Chondrocyte (in vitro differentiated cells): ENCODE measurements at places on chromosomes 16 and 17. TPM values are rescaled to one million over a fixed set of nuclear protein-coding genes. Genes with fewer than 3 reads are reported as not detected.
A peak's percentile ranks its signal among the peaks of the same experiment; 100 is the strongest.

GRCh38 chr16:56013962-56014552 lies 138.9 kb upstream of the CES5A start:
- no peaks in the 10 kb centered on the region for H3K36me3 ChIP-seq
- no peak overlapping the region for H3K4me3 ChIP-seq
- no peaks in the 10 kb centered on the region for H3K27me3 ChIP-seq
- no peak overlapping the region for H3K27ac ChIP-seq
- DNase-seq, result no peak

DNA sequence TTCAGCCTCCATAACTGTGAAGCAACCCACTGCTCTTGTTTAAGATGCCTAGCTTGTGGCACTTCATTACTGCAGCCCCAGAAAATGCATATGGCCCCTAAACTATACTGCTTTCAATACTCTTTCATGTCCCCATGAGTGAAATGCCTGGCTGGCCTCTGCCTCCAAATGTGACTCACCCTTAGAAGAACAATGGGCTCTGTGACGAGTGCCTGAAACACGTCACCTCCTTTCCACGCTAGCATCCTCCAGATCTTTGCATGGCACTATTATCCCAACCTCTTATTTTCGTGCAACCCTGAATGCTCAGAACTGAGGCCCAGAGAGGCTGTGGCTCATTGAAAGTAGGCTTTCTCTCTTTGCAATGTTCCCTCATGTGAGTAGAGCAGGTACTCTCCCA lies 233.1 kb downstream of the CBLN1 start:
- no peak overlapping the region for H3K27ac ChIP-seq
- DNase-seq, result no peak
- no peaks in the 10 kb centered on the region for H3K27me3 ChIP-seq
- no peaks in the 10 kb centered on the region for H3K4me1 ChIP-seq

DNA sequence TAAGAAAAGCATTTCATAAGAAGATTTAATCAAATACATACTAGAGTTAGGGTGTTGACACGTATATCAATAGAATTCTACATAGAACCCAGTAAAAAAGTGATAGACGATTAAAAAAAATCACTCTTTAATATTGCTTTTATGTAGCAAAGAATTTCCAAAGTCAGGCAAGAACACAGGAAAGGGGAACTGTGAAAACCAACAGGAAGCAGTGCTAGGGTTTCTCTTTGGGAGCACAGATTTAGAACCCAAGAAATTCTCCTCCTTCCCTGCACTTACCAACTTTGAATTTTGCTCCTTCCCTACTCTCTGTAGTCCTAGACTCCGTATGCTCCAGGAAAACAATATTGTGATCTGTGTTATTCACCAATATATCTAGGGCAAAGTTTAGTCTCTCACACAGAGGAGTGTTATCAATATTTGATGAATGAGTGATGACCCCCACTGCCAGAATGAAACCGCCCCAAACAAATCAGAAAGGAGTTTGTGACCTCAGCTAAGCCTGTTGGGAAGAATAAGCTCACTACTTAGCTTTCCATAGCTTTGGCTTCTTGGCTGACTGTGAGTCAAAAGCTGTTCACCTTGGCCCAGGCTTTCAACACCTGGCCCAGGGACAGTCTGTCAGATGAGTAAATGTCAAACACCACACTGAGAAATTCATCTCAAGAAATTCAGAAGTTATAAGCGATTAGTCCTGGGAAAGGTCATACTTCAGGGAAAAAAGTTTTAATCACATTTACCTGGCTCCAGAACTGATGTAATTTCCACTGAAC lies 8.6 kb downstream of the RFWD3 start:
- H3K27ac ChIP-seq, result no peak overlapping the region
- DNase-seq, result no peak
- H3K36me3 ChIP-seq, result peaks cover 24% of the 10 kb centered on the region
- no peak overlapping the region for H3K4me3 ChIP-seq
- no peaks in the 10 kb centered on the region for H3K27me3 ChIP-seq

DNA sequence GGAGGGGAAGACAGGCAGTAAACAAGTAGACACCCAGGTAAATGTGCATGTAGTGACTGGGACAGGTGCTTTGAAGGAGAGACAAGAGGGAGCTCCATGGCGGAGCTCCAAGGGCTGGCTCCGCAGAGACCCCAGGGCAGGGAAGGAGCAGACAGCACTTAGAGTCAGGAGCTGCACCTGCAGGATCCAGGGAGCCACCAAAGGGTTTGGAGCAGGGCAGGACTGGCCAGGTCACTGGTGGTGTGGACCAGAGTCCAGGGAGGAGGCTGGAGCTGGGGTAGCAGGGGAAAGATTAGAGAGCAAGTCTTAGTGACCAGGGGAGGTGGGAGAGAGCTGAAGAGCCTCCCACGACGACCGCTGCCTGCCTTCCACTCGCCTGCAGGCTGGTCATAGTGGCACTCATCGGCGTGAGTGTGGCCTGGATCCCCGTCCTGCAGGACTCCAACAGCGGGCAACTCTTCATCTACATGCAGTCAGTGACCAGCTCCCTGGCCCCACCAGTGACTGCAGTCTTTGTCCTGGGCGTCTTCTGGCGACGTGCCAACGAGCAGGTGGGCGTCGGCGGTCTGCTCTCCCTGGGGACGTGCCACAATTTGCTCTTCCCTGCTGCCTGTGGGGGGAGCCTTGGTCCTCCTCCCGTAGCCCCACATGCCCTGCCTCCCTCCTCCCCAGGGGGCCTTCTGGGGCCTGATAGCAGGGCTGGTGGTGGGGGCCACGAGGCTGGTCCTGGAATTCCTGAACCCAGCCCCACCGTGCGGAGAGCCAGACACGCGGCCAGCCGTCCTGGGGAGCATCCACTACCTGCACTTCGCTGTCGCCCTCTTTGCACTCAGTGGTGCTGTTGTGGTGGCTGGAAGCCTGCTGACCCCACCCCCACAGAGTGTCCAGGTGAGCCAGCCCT lies 14.7 kb upstream of the FAM83G start:
- H3K27ac ChIP-seq, result no peak overlapping the region
- DNase-seq, result peak; percentile 87
- no peaks in the 10 kb centered on the region for H3K4me1 ChIP-seq
- peaks cover 4% of the 10 kb centered on the region for H3K27me3 ChIP-seq
- H3K36me3 ChIP-seq, result no peaks in the 10 kb centered on the region

DNA sequence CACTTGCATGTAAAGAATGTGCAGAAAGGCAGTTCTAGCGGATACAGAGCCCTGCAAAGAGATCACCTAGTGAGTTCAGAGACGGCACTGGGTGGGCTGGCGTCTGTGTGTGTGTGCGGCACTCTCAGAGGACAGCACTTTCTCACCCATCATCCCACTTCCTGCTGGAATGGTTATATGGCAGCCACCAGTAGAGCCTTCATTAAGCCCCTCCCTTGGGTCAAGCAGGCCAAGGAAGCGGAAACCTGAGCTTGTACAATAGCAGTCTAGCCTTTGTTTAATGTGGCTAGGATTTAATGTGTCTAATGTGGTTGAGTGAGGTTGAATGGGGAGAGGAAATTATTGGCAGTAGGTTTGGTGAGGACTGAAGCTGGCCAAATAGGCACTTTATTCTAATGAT lies 88.3 kb upstream of the ELAC2 start:
- no peaks in the 10 kb centered on the region for H3K4me1 ChIP-seq
- H3K27ac ChIP-seq, result no peak overlapping the region
- peaks cover 3% of the 10 kb centered on the region for H3K27me3 ChIP-seq

DNA sequence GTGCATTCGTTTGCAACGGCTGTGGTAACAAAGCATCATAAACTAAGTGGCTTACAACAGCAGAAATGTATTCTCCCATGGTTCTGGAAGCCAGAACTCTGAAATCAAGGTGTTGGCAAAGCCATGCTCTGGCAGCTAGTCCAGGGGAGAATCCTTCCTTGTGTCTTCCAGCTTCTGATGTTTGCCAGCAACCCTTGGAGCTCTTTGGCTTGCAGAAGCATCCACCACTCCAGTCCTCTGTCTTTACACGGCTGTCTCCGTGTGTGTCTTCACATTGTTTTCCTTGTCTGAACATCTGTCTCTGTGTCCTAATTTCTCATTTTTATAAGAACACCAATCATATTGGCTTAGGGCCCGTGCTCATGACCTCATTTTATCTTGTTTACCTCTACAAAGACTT lies 265.3 kb upstream of the HSBP1 start:
- H3K27me3 ChIP-seq, result no peaks in the 10 kb centered on the region
- no peak overlapping the region for H3K27ac ChIP-seq
- DNase-seq, result no peak
- H3K36me3 ChIP-seq, result no peaks in the 10 kb centered on the region
- no peak overlapping the region for H3K4me3 ChIP-seq

DNA sequence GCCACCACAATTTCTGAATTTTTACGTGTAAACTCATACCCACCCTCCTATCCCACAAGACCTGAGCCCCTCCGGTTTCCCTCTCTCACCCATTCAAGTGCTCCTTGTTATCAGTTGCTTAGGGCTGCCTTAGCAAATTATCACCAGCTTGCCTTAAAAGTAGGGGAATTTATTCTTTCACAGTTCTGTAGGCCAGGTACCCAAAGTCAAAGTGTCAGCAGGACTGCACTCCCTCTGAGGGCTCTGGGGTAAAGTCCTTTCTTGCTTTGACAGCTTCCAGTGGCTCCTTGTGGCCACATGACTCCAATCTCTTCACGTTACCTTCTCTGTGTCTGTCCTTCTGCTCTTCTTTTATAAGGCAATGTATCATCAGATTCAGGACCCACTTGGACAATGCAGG lies 7.9 kb upstream of the TMEM220 start:
- H3K27ac ChIP-seq, result no peak overlapping the region
- DNase-seq, result no peak
- peaks cover 5% of the 10 kb centered on the region for H3K27me3 ChIP-seq
- H3K4me1 ChIP-seq, result peaks cover 2% of the 10 kb centered on the region
- H3K36me3 ChIP-seq, result peaks cover 1% of the 10 kb centered on the region

GRCh38 chr17:75124041-75124818 lies 7.3 kb downstream of the NT5C start:
- H3K4me3 ChIP-seq, result no peak overlapping the region
- peaks cover 5% of the 10 kb centered on the region for H3K36me3 ChIP-seq
- peak overlapping the region; percentile 81 for H3K27ac ChIP-seq
- DNase-seq, result no peak

Gene DHRS7C
- 0.62 to 1.8 TPM in 2 of 3 replicates, not detected in the other for total RNA-seq

DNA sequence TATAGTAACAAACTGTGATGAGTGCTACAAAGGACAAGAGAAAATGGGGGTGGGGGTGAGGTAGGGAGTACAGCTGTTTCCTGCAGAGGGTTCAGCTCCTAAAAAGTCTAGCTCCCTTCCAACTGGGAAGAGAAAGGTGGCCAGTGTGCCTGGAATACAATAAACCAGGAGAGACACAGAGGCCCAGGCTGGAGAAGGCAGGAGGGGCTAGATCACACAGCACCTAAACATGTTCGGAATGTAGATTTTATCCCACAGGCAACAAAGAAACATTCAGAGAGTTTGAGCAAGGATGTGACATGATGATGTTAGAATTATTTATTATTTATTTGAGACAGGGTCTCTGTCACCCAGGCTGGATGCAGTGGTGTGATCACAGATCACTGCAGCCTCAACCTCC lies 10.2 kb downstream of the TEX2 start:
- no peaks in the 10 kb centered on the region for H3K27me3 ChIP-seq
- no peak overlapping the region for H3K27ac ChIP-seq
- no peaks in the 10 kb centered on the region for H3K36me3 ChIP-seq

GRCh38 chr16:88047462-88047861 lies 96.2 kb downstream of the BANP start:
- peaks cover 20% of the 10 kb centered on the region for H3K36me3 ChIP-seq
- H3K4me3 ChIP-seq, result no peak overlapping the region
- H3K27ac ChIP-seq, result peak overlapping the region; percentile 29
- peaks cover 5% of the 10 kb centered on the region for H3K4me1 ChIP-seq

GRCh38 chr17:27624539-27624938 lies 6.4 kb upstream of the LGALS9 start:
- no peak overlapping the region for H3K4me3 ChIP-seq
- H3K4me1 ChIP-seq, result peaks cover 8% of the 10 kb centered on the region
- peaks cover 42% of the 10 kb centered on the region for H3K36me3 ChIP-seq
- DNase-seq, result no peak

DNA sequence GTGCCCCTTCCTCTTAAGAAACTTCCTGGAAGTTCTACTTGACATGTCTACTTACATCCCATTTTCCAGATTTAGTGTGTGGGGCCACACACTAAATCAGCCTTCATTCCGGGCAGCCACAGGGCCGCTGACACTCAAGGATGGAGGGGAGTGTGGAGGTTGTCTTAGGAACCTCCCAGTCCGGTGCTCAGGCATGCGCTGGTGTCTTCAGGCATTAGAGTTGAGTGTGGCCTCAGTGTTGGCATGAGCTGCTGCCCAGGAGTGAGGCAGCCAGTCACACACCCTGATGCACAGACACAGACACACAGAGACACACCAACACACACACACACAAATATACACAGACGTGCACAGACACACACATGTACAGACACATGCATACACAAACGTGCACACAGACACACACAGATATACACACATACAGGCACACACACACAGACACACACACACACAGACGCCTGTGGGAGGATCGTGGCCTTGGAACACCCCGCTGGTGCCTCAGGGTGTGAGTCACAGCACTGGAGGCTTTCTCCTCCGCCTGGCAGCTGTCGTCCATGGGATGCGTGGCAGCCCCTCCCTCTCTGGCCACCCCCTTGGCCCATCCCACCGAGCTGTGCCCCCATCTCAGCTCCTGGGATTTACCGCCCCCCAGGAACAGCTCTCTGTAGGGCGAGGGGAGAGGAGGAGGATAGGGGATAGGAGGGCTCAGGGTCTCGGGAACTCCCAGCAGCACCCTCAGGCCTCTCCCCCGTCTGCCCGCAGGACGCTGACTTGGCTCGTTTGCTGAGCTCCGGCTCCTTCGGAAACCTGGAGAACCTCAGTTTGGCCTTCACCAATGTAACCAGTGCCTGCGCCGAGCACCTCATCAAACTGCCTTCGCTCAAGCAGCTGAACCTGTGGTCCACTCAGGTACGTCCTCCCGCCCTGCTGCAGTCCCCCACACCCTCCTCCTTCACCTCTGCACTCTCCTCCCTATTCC lies 75.6 kb upstream of the PLCG2 start:
- H3K27me3 ChIP-seq, result no peaks in the 10 kb centered on the region
- H3K27ac ChIP-seq, result peak overlapping the region; percentile 94
- peak; percentile 93 for DNase-seq
- H3K4me3 ChIP-seq, result peak overlapping the region; percentile 61

DNA sequence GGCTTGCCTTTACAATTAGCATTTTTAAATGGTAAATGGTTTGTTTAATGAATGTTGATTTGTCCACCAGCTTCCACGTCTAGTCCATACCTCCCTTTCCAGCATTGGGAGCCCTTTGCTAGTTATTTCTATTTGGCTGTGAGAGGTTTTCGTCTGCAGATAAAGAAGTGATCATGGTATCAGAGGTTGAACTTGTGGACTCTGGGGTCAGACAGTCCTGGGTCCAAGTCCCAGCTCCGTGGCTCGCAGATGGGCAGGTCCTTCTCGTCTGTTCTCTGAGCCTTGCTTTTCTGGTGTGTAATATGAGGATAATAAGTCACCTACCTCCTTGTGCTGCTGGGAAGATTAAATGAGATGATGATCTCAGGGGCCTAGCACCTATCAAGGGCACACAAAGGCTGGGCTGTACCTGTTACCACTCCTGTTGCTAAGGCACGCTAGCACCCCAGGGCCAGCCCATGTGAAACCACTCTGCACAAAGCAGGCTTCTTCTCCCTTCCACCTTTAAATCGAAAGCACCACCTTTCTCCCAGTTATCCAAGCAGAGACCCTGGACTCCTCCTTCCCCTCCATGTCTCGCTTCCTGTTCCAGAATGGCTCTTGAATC lies 103.9 kb downstream of the GNAO1 start:
- H3K4me1 ChIP-seq, result peaks cover 17% of the 10 kb centered on the region
- H3K27me3 ChIP-seq, result peaks cover 8% of the 10 kb centered on the region
- no peak for DNase-seq

Gene KCNG4
- not detected in 3 replicates for total RNA-seq
